ENCODE measurements at places on chromosomes 16 and 17.

DNA sequence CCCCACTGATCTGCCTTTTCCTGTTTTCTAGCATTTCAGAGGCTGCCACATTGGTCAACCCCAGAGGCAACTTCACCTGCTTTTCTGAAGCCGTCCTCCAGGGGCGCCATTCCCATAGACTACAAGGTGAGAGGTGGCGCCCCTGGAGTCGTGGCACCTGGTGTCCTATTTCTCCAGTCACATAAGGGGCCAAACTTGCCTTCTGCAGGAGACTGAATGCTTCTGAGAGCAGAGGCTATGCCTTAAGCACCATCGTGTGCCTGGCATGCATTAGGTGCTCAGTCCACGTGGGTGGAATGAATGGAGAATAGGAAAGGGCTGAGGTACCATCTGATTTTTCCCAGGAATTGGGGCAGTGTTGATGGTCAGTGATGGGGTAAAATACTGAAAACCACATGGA lies 164.8 kb downstream of the HAPSTR1 start:
- peak; percentile 1 for DNase-seq

- no peak for DNase-seq
Measured at GRCh38 chr17:10109146-10109545, 89.3 kb downstream of the GAS7 start.

GRCh38 chr17:80637048-80637781 lies 92.6 kb downstream of the RPTOR start:
- no peak for DNase-seq

DNA sequence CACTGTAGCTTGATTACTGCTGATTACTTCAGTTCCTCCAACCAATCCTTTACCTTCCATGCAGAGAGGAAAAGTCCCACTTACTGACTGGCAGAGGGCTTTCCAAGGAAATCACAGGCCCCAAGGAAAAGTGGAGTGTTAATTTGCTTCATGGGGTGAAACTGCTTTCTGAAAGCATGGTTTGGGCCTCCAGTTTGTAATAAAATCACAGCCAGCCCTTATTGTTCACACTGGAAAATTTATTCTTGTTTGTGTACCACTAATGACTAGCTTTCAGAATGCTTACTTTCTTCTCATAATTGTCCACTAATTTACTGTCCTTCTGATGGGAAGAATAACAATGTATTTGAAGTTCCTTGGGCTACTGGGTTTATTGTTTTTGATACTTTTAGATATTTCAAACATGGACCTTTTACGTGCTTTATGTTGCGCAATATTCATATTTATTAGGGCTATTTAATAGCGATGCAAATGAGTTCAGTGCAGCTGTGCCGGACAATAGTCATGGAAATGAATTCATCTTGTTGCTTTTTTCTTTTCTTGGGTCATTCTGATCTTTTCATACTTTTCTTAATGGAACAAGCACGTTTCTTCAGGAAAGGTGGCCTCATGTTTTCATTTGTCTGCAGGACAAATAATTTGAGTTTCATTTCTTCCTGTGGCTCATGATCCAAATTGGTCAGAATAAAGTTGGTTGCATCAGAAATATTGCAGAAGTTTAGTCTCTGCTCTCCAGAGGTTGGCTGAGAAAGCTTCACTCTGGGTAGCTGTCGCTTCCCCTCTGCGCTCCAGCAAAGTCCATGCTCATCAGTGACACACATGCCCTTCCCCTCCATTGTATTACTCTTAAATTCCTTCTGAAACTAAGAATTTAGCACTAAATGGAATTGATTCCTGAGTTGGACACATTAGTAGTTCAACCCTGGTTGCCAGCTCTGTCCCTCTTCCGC lies 128.7 kb downstream of the PRKCA start:
- peak; percentile 75 for DNase-seq

DNA sequence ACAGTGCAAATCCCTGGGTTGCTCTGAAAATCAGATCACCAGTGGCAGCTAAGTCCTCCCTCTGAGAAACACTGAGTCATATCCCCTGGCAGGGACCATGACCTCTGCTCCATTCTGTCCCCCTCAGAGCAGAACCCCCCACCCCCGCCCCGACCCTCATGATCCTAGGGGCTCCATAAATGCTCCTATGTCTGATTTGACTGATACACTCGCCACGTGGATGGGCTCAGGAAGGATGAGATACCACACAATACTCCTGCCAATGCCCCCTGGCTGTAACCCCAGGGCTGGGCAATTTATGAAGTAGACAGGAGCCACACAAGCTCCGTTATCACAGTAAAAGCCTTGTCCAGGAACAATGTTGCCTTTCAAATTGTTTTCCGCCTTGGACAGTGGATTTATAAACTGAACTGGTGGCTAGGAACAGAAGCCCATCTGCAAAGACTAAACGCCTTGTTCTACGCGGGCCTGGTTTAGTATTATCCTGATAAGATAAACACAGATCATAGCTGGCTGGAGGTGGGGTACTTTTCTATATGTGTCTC lies 394.8 kb downstream of the SLC39A11 start:
- no peak for DNase-seq

DNA sequence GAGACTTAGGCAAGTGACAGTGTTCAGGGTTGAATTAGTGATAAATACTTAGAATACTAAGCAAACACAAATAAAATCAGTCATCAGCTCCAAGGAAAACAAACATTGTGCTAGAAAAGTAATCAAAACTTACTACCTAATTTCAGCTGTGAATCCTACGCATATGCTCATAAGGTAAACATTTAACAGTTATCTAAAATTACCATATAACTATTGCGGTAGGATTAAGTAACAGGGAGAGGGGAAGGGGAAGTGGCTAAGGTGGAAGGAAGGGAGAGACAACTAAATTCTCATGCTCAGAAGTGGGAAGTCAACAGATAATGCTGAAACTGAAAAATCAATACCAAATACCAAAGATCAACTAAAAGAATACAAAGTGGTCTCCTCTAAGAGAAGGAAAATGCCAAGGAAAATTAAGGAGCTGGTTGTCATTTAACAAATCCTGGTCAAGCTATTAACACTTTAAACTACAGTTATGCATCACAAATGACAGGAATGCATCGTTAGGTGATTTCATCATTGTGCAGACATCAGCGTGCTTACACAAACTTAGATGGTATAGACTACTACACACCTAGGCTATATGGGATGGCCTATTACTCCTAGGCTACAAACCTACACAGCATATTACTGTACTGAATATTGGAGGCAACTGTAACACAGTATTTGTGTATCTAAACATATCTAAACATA lies 20.0 kb downstream of the USP32 start:
- no peak for DNase-seq

- no peak for DNase-seq
Measured at GRCh38 chr17:36597866-36598777, 3.3 kb upstream of the MRM1 start.

- DNase-seq = no peak
Measured at GRCh38 chr16:74462361-74462760, 41.1 kb upstream of the CLEC18B start.

DNA sequence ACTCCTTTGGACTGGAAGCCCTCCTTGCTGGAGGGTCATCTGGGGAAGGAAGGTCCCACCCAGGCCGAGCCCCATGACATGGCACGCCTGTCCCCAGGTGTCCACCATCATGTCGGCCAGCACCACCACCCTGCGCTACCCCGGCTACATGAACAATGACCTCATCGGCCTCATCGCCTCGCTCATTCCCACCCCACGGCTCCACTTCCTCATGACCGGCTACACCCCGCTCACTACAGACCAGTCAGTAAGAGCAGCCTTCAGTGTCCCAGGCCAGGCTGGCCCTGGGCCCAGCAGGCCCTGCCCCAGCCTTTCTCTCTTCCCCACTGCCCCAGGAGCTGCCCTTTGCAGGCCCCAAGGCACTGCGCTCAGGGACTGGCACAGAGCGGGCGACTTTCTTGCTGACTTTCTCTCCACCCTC lies 6.5 kb downstream of the TUBG2 start:
- no peak for DNase-seq

GRCh38 chr16:86466696-86467406 lies 43.5 kb upstream of the FOXF1 start:
- peak; percentile 33 for DNase-seq

- DNase-seq = no peak
Measured at GRCh38 chr16:87393680-87394055, 1.5 kb downstream of the MAP1LC3B start.

DNA sequence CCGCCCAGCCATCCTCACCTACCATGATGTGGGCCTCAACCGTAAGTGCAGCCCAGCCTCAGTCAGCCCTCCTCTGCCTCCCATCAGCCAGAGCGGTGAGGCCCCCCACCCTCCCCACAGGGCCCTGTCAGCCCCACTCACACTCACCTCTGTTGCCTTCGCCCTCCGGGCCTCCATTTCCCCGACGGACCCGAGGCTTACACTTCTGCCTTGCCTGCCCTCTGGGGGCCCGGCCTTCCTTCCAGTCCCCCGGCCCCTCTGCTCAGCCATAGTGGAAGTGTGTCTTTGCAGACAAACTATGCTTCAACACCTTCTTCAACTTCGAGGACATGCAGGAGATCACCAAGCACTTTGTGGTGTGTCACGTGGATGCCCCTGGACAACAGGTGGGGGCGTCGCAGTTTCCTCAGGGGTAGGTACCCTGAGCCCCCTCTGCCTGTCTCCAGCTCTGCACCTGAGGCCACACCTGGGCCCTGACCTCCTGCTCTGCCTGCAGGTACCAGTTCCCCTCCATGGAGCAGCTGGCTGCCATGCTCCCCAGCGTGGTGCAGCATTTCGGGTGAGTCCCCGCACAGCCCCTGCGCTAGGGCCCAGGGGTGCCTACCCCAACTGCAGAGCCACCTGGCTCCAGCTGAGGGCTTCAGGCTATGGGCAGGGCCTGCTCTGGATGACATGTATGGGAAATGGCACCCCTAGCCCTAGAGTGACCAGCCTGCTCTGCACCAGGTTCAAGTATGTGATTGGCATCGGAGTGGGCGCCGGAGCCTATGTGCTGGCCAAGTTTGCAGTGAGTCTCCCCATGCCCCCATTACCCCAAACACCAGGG lies 4.1 kb downstream of the NDRG4 start:
- no peak for DNase-seq

DNA sequence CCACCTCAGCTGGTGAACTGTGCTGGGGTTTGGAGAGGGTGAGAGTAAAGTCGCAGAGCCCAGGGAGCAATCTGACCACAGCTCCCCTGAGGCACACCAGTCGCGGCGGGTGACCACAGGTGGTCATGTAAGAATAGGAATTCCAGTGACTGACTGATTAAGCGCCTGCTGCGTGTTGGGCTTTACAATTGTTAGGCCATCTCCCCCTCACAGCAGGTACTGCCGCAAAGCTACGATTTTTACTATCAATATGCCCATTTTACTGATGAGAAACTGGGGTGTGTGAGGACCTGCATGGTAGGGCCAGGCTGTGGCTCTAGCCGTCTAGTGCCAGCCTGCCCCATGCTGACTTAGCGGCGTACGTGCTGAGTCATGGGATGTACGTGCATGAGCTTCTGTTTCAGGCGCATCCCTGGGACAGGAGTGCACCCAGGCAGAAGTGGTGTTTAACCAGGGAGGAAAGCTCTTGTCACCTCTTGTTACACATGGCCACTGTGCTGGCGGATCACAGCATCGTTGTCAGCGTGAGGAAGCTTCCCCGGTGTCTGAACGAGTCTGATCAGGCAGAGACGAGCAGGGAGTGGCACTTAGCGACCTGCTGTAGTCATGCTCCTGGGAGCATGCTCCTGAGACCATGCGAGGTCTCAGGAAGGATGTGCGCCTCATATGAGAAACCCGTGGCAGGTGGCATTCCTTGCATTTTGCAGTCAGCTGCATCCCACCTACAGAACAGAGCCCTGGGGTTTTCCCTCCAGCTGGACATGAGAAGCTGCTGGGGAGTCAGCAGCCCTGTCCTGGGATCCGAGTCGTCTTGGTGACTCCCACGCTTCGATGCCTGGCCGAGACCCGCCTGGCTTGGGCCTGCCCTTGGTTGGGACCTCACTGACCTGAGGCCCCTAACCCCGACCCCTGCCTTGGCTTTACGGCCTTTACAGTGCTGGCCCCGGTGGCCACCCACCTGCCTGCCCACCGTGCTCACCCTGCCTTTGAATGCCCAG lies 163.7 kb upstream of the CHMP6 start:
- peak; percentile 21 for DNase-seq

DNA sequence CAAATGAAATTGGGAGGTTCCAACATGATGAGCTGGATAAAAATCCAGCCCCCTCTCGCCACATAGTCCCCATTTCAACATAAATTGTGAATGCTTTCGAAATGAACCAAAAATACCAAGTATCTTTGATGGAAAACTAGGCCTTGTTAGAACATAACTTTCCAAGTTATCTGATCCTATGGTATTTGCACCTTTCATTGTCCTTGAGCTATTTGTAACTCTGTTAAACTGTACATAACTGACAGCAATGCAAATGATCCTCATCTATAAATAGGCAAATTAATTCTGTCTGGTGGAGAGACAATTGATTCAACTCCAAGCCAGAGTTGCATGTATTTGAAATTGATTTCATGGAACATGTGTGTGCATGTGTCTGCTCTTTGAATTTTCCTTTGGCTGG lies 18.2 kb downstream of the CMTM4 start:
- DNase-seq = no peak

GRCh38 chr17:55818451-55819375 lies 67.9 kb downstream of the PCTP start:
- no peak for DNase-seq

DNA sequence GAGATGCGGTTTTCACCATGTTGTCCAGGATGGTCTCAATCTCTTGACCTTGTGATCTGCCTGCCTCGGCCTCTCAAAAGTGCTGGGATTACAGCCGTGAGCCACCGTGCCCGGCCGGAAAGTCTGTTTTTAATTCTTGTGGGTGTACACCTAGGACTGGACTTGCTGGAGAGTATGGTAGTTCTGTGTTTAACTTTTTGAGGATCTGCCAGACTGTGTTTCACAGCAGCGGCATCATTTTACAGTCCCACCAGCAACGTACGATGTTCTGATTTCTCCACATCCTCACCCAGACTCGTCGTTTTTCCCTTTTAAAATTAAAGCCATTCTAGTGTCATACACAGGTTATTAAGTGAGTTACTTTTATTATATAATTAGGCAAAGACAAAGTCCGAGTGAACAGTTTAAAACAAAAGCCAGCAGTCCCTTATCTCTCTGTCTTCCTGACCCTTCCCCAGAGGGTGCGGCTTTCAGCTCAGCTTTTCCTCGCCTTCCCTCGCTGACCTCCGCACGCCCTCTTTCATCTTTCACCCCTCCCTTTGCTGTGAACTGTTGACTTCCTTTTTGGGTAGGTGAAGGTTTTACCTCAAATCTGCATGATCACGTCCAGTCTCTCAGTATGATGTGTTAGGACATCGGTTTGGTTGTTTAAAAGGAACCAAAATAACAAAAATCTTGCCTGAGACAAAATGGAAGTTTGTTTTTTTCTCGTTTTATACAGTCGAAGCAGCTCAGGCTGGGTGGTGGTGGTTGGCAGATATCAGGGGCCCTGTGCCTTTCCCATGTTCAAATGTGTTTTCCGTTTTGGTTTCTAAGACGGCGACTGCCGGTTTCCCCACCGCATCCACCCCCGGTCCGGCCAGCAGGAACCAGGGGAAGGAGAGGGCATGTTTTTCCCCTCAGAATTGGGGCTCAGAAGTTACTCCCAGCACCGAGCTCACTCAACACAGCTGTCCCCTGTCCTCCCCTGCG lies 18.0 kb downstream of the FAM234A start:
- DNase-seq = no peak

- DNase-seq = peak; percentile 76
Measured at GRCh38 chr16:22240023-22240710, 34.1 kb downstream of the EEF2K start.

- no peak for DNase-seq
Measured at GRCh38 chr16:47230296-47230695, 86.6 kb upstream of the NETO2 start.
